ENCODE measurements at places on chromosomes 12 and 14.

DNA sequence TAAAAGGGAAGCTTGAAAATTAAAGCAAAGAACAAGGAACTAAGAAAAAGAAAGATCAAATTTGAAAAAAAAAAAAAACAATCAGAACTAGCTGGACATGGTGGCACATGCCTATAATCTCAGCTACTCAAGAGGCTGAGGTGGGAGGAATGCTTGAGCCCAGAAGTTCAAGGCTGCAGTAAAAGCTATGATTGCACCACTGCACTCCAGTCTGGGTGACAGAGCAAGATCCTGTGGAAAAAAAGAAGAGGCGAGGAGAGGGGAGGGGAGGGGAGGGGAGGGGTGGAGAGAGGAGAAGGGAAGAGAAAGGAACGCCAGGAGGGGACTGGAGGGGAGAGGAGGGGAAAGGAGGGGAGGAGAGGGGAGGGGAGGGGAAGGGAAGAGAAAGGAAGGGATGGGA, 43.0 kb downstream of the EEA1 start:
- DNase-seq, result no peak

GRCh38 chr12:19761463-19761862, 322.2 kb downstream of the AEBP2 start:
- DNase-seq, result no peak

- DNase-seq, result no peak
Observed at GRCh38 chr12:130198026-130198662, 35.9 kb downstream of the FZD10 start.

GRCh38 chr12:24034160-24034559, 84.7 kb upstream of the SOX5 start:
- DNase-seq, result no peak

- peak; percentile 16 for DNase-seq
Observed at GRCh38 chr14:72892879-72893635, 844 bp downstream of the DPF3 start.

DNA sequence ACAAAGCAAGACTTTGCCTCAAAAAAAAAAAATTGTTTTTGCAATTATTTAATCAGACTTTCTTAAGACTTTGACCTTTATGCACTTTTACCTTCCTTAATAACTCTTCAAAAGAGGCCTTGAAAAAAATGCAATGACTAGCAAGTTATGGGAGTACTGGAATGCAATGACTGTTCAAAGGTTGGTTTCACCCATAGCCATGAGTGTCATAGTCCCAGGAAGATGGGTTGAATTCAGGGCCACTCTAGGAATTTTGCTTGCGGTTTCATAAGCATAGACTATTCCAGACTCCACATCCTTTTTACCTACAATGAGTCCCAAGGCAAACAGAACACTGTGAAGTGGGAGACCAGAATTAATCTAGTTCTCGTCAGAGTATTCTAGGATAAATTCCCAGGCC, 29.4 kb upstream of the DENND5B start:
- DNase-seq, result no peak

GRCh38 chr14:71314717-71315116, 407.5 kb downstream of the PCNX1 start:
- no peak for DNase-seq

GRCh38 chr14:63659726-63660125, 18.1 kb upstream of the WDR89 start:
- no peak for DNase-seq

GRCh38 chr12:106344131-106344530, 13.4 kb upstream of the POLR3B start:
- no peak for DNase-seq

DNA sequence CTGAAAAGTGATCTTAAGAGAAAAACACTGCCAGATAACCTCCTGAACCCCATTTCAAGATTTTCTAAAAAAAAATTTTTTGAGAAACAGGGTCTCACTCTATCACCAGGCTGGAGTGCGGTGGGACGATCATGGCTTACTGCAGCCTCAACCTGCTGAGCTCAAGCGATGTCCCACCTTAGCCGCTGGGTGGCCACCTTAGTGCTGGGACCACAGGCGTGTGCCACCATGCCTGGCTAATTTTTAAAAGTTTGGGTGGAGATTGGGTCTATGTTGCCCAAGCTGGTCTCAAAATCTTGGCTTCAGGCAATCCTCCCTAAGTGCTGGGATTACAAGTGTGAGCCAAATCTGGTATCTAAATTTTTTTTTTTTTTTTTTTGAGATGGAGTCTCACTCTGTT, 3.4 kb downstream of the PNMA1 start:
- no peak for DNase-seq

GRCh38 chr12:99093166-99093565, 448.1 kb downstream of the APAF1 start:
- no peak for DNase-seq

DNA sequence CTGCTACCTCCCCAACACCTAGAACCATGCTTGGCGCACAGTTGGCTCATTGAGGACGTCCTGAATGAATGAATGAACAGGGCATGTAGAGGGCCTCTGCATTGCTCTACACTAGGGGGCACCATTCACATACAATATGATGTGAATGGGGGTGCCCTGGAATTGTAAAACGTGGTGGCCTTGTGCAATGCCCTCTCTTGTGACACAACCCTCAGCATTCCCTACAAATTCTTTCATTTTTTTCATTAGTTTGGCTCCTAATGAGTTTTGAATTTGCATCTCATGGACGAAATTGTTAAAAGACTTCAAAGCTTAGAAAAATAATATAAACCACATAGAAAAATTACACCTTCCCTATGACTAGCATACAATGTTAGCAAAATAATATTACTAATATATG, 2.3 kb upstream of the DIO2 start:
- no peak for DNase-seq

DNA sequence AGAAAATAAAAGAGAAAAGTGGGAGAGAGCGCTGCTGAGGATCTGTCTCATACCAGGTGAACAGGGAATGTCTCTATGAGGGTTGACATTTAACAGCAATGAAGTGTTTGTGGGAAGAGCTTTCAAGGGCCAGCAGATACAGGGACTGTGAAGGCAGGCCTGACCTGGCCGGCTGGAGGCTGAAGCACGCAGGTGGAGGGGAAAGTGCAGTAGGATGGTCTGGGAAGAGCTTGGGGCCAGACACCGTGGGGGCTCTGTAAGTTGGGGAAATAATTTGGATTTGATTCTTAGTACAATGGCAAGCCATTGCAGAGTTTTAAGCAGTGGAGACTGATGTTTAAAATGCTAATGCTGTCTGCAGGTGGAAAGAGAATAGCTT, 23.8 kb upstream of the DHRS2 start:
- DNase-seq, result no peak

GRCh38 chr12:718756-719102, 33.6 kb upstream of the WNK1 start:
- no peak for DNase-seq

- DNase-seq, result no peak
Observed at GRCh38 chr12:11067514-11067913, 5.4 kb upstream of the TAS2R46 start.

GRCh38 chr12:93968536-93969285, 179.7 kb upstream of the PLXNC1 start:
- no peak for DNase-seq

- no peak for DNase-seq
Observed at GRCh38 chr12:18387706-18388105, 126.4 kb downstream of the PIK3C2G start.

- DNase-seq, result no peak
Observed at GRCh38 chr12:110933326-110933974, 13.1 kb upstream of the MYL2 start.

DNA sequence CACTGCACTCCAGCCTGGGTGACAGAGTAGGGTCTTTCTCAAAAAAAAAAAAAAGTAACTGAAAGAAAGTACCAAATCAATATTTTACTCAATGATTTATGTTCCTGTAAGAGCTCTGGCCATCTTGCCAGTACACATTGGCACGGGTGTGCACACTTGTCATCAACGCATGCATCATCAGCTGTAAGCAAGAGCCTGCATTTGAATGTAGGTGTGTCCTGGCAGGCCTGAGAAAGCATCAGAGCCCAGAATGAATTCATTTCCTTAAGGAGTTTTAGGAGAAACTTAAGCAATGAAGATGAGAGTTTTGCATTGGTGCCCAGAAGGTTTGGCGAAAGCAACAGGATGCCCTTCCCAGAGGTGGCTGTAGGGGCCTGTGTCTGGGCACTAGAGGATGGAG, 88.5 kb upstream of the FZD10 start:
- DNase-seq, result no peak

DNA sequence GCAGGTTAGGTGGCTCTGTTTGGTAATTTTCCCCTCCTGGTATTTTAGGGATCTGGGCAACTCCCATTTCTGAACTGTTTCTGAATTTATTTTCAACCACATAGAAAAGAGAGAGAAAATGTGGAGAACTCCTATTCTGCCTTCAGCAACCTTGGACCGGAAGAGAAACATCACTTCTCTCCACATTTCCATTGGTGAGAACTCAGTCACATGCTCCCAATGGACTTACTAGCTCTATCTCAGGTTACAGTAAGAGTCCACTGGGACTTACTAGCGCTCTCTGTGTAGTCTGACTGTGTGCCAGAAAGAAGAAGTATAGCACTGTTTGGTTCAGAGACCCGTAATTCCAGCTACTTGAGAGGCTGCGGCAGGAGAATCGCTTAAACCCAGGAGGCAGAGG, 383.2 kb downstream of the DUSP6 start:
- no peak for DNase-seq

GRCh38 chr14:64970776-64971477, 1.2 kb downstream of the RAB15 start:
- no peak for DNase-seq

DNA sequence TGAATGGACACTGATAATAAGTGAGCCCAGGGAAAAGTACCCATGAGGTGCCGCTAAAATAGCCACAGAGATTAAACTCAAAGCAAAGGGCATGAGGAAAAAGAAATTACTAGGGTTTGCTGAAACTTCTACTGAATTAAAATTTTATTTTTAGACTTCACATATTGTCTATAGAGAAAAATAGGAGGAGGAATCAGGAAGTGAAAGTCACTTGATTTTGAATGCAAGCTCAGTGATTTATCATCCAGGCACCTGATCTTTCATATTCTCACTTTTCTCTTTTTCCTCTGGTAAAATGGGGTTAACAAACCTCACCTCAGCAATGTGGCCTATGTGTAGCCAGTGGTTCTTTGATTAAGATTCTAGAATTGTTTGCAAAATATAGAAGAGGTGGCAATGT, 479.8 kb downstream of the BCL11B start:
- no peak for DNase-seq

GRCh38 chr12:131370791-131371347, 340.0 kb upstream of the SFSWAP start:
- DNase-seq, result no peak

- DNase-seq, result no peak
Observed at GRCh38 chr12:99146730-99147129, 500.8 kb upstream of the GARIN6 start.

- DNase-seq, result no peak
Observed at GRCh38 chr12:120801146-120801545, 75.5 kb downstream of the ACADS start.

All from stimulated activated CD4-positive, alpha-beta T cell treated with anti-CD3 and anti-CD28 coated beads, Interleukin-4, amount 100 ng/mL, for 24 hours (primary cell).